ENCODE measurements at places on chromosomes 5 and 9. TPM values are rescaled to one million over a fixed set of nuclear protein-coding genes. Genes with fewer than 3 reads are reported as not detected.

SYK gene
- not detected for polyA plus RNA-seq

LCN9 gene
- not detected for polyA plus RNA-seq

ZNF454 gene
- polyA plus RNA-seq = 0.15 TPM

PCDH12 gene
- 0.02 TPM for polyA plus RNA-seq

CORO2A gene
- polyA plus RNA-seq = 2.3 TPM

SEMA4D gene
- 4.8 TPM for polyA plus RNA-seq

RICTOR gene
- 1.6 TPM for polyA plus RNA-seq

TSSK1B gene
- polyA plus RNA-seq = 0.05 TPM

IRX1 gene
- not detected for polyA plus RNA-seq

SPINK4 gene
- not detected for polyA plus RNA-seq

IFNA21 gene
- not detected for polyA plus RNA-seq

BSPRY gene
- 0.03 TPM for polyA plus RNA-seq

SNCAIP gene
- polyA plus RNA-seq = 0.08 TPM

TAF11L10 gene
- polyA plus RNA-seq = not detected

MPDZ gene
- polyA plus RNA-seq = 20.5 TPM

SHOC1 gene
- not detected for polyA plus RNA-seq

SLC6A3 gene
- polyA plus RNA-seq = not detected

GRCh38 chr5:75466006-75466716 lies 45.3 kb downstream of the CERT1 start:
- DNase-seq = no peak

DNA sequence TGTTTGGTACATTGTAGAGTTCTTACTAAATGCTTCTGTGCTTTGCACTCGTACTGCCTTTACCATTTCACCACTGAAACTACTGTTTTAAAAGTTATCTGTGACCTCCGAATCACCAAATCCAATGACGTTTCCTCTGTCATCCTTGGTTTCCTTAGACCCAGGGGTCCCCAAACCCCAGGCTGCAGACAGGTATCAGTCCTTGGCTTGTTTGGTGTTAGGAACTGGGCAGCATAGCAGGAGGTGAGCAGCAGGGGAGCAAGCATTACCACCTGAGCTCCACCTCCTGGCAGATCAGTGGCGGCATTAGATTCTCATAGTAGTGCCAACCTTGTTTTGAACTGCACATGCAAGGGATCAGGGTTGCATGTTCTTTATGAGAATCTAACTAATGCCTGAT lies 26.8 kb upstream of the APC start:
- no peak for DNase-seq

- peak; percentile 37 for DNase-seq
Measured at GRCh38 chr5:132024789-132025402, 13.4 kb upstream of the ACSL6 start.

- no peak for DNase-seq
Measured at GRCh38 chr5:175351126-175351525, 92.9 kb downstream of the DRD1 start.

DNA sequence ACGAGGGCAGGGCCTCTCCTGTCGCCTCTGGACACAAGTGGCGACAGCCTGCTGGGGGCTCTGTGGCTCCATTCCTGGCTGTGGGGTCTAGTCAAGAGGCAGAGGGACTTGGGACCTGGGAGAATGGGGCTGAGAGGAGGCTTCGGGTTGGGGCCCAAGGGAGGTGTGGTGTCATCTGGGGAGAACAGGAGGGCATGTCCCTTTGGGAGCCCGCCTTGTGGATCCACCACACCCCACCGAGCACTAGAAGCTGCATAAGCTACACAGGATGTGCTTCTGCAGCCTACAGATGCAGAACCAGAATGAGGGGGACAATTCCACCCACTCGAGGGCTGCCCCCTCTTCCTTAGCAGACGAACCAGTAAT lies 3.9 kb upstream of the MAN1B1 start:
- DNase-seq = no peak

GRCh38 chr5:130099008-130099407 lies 194.7 kb downstream of the CHSY3 start:
- DNase-seq = no peak

DNA sequence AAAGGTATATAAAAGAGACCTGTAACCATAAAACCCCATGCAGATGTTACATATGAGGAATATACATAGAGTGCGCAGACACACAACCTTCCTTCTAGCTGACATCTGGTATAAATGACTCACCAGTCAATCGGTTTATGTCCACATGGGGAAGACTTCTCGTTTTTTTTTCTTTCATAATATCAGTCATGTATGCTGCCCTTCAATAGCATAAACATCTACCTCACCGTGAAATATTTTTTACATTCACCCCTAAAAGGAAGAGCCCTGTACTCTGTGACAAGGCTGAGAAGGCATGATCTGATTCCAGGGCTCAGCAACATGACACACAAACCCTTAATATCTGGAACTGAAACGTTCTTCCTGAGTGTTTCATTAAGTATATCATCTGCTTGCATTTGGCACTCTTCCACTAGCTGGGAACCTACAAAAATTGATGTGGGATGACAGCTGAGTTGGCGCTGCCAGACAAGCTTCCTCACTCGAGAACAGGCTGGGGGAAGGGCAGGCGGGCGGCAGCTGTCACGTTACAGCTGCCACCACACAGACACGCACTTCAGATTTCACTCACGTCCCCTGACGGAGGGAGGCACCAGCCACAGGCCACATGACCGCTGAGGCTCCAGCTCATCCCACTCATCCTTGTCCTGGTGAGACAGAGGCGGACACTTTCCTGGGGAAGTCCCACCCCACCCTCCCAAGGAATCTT lies 74.2 kb downstream of the SHB start:
- peak; percentile 58 for DNase-seq

- DNase-seq = no peak
Measured at GRCh38 chr5:6162175-6162574, 216.2 kb downstream of the MED10 start.

DNA sequence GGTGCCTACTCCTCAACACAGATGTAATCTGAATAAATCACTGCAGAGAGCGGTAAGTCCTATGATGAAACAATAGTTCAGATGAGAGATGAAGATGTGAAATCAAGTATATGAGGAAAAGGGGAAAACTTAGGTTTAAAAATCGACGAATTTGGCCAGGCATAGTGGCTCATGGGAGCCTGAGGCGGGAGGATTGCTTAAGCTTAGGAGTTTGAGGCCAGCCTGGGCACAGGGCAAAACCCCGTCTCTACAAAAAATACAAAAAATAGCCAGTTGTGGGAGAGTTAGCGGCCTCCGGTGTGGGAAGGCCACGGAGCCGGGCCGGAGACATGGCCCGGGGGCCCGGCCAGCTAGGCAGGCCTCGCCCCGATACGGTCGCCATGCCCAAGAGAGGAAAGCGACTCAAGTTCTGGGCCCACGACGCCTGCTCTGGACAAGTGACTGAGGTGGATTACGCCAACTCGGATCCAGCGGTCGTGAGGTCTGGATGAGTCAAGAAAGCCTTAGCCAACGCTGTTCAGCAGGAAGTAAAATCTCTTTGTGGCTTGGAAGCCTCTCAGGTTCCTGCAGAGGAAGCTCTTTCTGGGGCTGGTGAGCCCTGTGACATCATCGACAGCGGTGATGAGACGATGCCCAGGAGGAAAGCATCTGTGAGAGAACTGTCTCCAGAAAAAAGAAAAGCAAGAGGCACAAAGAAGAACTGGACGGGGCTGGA lies 62.8 kb upstream of the SUB1 start:
- no peak for DNase-seq

- no peak for DNase-seq
Measured at GRCh38 chr9:134375011-134375390, 48.7 kb downstream of the RXRA start.

DNA sequence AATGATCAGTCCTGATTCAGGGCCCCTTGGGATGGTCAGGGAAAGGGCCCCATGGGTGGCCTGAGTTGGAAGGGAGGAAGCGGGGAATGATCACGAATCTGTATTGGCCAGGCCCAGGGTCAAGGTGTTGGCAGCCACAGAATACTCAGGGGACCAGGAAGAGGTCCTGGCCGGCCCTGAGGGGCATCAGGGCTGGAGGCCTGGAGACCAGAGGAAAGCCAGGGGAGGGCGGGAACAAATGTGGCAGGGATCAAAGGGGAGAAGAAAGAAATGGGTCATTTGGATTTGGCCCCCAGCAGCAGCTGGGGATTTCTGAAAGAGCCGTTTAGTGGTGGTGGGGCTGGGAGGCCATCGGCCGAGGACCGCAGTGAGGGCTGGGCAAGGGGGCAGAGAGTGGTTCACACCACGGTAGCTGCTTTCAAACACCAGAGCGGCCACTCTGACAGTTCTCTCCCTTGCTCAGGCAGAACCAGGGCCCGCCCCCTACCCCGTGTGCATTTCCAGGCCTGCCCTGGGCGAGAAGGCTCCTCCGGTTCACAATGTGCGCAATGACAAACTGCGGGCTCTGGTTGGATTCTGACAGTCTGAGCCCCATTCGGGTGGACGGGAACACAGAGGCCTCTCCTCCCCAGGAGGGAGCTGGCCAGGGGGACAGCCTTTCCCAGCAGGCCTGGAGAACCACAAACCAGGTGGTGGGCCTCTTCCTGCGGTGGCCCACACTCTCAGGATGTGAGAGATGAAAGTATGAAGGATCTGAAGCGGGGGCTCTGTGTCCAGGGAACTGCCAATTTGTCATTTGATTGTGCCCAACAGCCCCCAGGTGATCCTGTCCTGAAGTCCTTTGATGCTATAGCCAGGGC lies 220.3 kb upstream of the IER5L start:
- peak; percentile 27 for DNase-seq

DNA sequence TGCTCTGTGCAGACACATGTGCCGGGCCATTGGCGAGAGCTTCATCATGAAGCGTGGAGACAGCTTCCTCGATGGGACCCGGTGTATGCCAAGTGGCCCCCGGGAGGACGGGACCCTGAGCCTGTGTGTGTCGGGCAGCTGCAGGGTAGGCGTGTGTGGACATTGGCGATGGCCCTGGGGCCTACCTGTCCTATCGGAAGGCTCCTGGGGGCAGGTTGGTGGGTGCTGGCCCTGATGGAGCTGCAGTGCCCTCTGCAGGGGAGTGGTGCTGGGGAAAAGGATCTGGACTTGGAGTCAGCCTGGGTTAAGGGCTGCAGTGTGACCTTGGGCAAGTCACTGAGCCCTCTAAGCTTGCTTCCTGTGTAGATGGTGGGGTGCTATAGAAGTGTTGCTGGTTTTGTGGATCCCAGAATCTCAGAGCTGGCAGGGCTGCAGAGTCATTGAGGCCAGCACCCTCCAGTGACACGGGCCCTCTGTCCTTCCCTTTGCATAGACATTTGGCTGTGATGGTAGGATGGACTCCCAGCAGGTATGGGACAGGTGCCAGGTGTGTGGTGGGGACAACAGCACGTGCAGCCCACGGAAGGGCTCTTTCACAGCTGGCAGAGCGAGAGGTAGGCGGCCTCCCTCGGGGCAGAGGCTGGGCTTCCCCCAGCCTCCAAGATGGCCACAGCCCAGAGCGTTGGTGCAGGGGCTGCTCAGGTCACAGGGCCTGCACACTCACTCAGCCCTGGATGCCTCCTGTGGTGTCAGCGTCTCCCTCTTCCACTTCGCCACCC lies 15.8 kb downstream of the ADAMTS13 start:
- no peak for DNase-seq

DNA sequence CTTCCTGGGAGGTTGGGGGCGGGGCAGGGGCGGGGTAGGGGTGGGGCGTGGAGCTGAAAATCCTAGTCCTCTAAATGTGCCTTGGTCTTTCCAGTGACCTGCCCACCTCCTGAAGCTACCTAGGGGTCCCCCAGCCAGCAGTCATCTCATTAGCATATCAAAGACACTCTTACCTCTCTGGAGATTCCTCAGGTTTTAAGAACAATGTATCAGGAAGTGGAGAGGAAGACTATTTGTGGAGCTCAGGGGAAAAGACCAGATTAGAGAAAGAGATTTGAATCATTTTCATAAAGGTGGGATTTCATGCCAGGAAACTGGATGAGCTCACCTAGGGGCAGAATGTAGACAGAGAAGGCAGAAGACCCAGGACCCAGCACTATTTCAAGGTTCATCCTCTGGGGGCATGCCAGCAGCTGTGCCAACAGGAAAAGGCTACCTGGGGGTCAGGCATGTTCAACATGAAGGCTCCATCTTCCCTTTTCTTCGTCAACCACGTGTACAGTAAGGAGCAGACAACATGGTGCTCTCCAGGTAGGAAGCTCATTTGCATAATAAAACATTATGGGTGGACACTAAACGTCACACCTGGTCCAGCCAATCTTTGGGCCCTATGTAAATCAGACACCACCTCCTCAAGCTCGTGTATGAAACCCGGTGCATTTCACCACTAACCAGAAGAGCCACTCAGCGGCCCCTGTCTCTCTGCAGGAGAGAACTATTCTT lies 6.9 kb downstream of the GMCL2 start:
- DNase-seq = no peak

- DNase-seq = no peak
Measured at GRCh38 chr9:132144708-132145365, 17.0 kb upstream of the NTNG2 start.

GRCh38 chr5:136853971-136854370 lies 488.6 kb upstream of the TRPC7 start:
- no peak for DNase-seq

DNA sequence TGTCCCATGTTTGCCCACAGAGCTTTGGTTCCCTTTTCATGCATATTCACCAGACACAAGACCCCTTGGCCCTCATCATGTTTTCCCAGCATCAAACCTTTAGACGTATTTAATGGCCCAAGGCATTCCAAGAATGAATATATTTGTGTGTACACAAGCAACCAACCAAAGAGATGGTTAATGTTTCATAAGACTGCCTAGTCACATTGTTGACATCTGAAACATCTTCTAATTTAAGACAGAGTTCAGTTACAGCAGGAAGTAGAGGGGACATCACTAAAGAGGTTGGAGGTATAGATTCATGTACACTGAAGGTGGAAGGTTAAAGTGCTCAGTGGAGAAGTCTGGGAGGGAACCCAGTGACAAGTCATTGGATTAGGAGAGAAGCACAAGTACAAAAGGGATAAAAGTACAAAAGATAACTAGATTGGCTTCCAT lies 49.1 kb downstream of the SUSD1 start:
- DNase-seq = no peak

GRCh38 chr9:115999498-115999897 lies 154.1 kb upstream of the PAPPA start:
- DNase-seq = no peak

GRCh38 chr9:96173640-96174039 lies 128.3 kb downstream of the HSD17B3 start:
- DNase-seq = no peak

DNA sequence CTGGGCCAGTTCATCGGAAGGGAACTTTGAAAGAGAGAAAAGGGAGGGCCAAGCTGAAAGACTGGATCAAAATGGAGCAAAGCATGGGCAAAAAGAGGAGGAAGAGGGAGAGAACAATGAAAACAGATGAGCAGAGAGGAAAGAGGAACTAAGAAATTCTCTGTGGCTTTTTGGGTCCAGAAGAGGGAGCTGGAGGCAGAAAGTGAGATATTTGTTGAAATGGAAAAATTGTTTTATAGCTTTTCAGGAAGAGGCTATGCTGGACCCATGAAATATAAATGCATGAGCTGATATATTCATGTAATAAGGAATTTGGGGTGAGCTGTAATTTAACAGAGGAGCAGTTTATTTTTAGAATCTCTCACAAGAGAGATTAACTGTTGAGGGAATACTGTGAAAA lies 457.3 kb downstream of the DMAC1 start:
- DNase-seq = no peak

DNA sequence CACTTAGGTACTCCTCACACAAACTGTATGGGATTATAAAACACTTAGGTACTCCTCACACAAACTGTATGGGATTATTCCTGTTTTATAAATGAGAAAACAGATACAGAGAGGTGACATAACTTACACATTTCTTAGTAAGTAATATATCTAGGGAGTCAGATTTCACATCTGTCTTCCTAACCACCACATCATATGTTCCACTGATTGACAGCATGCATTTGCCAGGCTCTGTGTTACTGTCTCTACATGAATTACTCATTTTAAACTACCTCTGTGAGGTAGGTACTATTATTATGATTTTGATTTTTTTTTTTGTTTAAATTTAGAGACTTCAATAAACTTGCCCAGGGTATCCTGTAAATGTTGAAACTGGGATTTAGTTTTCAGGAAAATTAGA lies 232.7 kb downstream of the CCDC171 start:
- DNase-seq = no peak

Measured in SK-N-SH (cell line).